Right ventricle myocardium inferior (tissue), 1 donor: ENCODE measurements at places on chromosomes 7 and 10.

- no peak for DNase-seq
These were observed 102.5 kb downstream of the CD36 start for GRCh38 chr7:80740778-80741545.

DNA sequence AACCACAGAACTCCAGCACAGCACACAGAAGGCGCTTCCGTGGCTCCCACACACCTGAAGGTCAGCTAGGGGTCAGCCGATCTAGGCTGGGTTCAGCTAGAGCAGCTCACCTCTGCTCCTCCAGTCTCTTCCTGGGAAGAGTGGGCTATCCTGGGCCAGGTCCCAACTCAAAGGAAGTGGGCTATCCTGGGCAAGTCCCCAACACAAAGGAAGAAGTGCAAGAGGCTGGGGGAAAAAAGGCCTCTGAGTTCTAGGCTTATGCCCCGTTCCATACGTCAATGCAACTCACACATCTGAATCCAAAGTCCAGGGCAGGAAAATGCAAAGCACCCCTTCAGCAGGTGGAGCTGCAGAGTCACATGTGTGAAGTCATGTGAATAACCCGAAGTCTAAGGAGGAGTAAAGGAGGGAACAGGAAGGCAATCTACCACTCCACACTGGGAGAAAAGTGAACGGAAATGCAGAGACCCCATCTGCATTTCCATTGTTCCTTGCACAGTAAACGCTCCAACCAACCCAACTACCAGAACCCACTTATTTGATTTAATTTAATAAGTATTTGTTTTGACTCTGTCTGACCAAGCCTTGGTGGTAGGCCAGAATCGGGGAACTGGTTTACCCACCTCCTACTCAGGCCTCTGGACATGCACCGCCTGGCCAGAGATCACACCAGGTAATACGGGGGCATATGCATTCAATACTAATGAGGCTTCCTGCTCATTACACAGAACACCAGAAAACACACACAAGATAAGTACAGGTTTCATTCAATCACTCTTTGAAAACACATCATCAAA, 95.5 kb upstream of the RNF32 start:
- DNase-seq = no peak

- no peak for DNase-seq
These were observed 189.8 kb upstream of the TEX47 start for GRCh38 chr7:88985295-88985694.

DNA sequence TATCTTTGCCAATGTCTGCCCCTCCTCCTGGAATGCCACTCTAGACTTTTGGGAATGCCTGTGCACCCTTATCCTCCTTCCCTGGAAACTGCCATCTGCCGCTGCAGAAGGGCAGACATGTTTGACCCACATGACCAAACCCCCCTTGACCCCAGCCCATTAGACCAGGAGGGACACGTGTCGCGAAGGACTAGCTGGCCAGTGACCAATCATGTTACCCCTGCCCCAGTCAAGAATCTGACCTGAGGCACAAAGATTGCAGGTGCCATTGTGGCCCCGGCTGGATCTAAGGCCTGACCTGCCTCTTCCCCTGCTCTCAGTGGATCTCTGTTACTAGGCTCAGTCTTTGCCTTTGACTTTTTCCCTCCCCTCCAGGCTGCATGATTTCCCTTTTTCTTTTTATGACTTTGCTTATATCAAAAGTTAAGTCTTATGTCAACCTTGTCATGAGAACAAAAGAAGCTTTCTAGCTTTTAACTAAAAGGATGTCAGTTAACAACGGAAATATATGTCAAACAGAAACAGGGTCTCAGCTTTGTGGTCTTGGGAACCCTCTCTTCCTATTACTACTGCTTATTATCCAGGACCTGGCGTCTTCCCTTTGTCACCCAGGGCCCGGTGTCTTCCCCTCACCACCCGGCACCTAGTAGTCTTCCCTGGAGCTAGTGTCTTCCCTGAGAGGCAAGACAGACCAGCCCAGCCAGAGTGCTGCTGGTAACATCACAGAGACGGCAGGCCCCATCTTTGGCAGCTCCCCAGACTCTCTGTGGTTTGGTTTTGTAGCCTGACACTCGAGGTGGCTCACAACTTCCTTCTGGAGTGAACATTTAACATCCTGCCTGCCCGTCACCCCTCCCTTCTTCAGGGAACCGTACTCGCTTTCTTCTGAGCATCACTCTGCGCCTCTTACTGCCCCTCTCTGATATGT, 24.4 kb upstream of the PPIF start:
- no peak for DNase-seq

GRCh38 chr7:47008461-47008860, 573.5 kb downstream of the TNS3 start:
- no peak for DNase-seq
